Sigmoid colon (tissue), 7 donors: ENCODE measurements at places on chromosomes 2 and 18.

DNA sequence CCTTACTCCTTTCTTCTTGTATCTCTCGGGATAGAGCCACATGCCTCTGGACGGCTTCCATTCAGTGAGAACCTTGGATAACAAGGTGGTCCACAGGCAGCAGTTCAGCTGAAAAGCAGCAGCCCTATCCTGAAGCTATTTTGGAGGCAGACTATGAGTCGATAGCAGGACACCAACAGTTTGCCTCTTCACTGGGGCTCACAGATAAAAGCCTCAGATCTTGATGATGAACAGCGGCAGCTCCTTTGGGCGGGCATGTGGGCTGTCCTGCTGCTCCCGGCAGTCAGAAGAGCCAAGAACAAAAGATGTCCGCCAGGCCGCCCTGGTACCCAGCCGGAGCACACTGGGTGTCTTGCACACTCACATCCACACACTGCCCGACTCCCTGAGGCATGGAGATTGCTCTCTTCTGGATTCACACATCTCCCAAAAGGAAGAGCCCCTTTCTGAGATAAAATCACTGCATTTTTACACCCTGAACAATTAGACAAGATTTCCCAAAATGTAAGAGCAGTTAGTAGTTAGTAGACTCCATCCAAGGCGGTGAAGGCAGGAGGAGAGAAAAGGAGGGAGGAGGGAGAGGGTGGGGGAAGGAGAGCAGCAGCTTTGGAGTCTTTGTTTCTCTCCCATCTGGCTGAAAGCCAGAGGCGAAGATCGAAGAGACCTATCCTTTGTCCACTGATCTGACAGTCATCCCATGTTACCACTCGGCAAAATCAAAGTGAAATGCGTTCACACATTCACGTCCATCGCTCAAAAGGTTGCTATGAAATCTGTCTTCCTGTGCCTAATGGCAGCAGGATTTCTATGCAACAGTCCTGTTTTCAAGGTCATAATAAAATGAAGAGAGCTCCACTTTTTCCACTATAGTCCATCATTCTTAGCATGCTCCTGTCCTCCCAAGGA lies 90.1 kb upstream of the KLF7 start:
- no peak for DNase-seq

DNA sequence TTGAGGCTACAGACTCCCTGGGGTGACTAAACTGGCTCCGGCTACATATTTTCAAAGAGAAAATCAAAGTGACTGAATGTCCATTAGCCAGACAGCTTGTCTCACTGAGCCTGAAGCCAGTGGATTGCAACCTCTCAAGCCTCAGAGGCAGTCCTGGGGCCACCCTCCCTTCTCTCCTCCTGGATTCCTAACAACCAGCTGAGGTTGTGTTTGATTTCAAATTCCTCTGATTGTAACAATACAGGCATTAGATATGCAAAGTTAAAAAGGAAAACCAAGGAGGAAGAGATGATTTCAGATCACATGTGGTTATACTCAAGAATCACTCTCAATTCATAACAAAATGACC lies 101.0 kb upstream of the LMAN1 start:
- DNase-seq, result no peak

GRCh38 chr2:25115902-25116301 lies 52.5 kb downstream of the POMC start:
- DNase-seq, result no peak

DNA sequence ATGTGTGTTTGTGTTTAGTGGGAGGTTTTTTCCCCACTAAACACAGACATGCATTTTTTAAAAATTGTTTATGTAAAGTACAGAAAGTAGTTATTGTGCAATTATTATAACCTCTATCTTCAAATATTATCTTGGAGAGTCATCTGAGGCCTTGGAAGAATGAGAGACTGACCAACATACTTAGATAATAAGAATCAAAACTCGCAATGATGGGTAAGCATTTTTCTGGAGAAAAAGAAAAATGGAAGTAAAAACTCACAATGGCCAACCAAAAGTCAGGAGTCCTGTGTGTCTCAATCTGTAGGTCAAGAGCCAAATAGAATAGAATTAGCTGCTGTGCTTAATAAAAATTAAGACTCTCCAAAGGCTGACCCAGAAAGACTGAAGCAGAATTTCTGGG lies 43.0 kb downstream of the MEMO1 start:
- DNase-seq, result no peak

- no peak for DNase-seq
These were observed 180.9 kb upstream of the TWIST2 start for GRCh38 chr2:238667008-238667407.

DNA sequence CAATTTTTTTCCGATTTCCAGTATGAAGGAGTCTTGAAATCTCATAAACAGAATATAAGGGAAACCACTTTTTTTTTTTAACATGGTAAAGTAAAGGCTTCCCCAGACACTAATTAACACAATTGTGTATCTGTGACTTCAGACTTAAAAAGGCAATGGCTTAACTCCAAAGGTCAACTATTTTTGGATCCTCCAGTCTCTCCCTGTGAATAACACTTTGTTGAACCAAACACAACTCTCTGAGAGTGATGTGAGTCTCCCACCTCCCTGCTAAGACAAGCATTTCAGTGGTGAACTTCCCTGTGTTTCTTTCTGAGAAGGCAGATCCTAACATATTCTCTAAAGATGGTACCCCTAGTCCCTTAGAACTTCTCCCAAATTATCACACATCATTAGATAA lies 219.6 kb upstream of the RBBP8 start:
- no peak for DNase-seq

GRCh38 chr18:9539283-9539682 lies 64.0 kb downstream of the RALBP1 start:
- no peak for DNase-seq

GRCh38 chr18:46262856-46263255 lies 158.7 kb downstream of the HAUS1 start:
- no peak for DNase-seq

DNA sequence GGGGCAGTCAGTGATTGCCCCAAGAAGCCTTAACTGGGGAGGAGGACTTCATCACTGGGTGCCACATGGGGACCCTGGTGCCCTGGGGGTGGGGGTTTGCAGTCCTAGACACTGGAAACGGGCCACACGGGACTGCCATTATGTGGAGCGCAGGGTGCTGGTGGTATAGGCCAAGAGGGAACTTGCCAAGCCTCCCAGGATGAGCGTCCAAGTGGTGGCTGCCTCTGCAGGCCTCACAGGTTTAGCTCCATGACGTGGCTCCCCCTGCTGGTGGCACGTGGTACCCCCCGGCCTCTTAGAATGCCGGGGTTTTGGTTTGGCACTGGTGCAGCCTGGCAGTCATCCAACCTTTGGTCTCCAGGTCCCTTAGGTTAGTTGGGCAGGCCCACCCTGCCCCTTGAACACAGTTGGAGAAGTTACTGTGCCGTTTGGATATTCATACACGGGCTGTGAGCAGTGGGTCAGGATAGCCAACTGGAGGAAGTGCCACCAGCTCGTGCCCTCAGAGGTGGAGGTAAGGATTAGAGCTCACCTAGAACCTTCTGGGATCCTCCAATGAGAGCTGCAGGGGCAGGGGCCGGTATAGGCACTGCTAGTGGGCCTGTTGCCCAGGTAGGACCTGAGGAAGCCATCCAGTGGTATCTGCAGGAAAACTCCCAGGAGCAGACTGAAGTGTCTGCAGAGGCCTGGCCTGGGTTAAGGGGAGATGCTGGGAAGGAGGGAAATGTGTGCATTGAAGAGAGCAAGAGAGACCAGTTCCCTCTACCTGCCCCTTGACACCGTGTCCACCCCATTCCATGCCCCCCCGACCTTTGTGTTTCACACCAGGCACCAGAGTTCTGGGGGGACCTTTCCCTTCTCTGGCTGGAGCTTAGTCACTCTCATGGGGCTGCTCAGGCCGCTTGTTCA lies 5.7 kb downstream of the PTMA start:
- DNase-seq, result peak; percentile 96
